ENCODE measurements at places on chromosomes 2 and 18.

DNA sequence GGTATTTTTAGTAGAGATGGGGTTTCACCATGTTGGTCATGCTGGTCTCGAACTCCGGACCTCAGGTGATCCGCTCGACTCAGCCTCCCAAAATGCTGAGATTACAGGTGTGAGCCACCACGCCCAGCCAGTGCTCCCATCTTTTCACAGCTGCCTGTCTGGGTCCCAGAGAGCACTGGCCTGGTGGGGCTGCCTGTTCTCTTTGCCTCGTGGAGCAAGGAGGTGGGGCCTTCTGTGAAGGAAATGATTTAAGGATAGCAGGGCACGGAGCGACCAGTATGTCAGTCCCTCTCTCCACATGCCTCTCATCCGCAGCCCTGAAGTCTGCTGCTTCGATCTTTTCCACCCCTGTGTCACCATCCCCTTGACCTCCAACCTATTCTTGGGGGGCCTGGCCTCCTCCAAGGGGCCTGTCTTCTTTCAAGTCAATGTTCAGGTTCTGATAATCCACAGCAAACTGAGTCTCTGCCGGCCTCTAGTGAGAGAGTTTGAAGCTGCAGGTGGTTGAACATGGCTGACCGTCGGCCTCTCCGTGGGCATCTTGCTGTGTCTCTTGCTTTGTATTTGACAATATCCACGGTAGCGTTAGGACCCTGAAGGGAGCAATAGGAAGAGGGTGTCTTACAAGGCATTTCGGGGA is 28.2 kb upstream of the GIGYF2 start:
- no peak for DNase-seq

GRCh38 chr2:143347271-143347695 is 218.1 kb downstream of the ARHGAP15 start:
- DNase-seq = no peak

DNA sequence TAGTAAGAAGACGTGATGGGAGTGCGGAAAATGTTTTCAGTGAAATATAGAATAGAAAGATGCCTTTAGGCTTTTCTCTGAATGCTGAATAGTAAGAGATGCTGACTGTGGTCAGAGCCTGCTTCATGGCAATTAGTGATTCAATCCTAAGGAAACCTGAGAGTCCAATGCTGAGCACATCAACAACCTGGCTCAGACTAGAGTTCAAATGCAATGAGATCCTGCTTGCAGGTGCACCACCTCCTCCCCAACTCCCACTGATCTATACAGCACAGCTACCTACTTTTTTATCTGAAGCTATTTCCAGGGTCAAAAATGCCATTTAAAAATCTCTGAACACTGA is 65.4 kb downstream of the AAK1 start:
- DNase-seq = no peak

DNA sequence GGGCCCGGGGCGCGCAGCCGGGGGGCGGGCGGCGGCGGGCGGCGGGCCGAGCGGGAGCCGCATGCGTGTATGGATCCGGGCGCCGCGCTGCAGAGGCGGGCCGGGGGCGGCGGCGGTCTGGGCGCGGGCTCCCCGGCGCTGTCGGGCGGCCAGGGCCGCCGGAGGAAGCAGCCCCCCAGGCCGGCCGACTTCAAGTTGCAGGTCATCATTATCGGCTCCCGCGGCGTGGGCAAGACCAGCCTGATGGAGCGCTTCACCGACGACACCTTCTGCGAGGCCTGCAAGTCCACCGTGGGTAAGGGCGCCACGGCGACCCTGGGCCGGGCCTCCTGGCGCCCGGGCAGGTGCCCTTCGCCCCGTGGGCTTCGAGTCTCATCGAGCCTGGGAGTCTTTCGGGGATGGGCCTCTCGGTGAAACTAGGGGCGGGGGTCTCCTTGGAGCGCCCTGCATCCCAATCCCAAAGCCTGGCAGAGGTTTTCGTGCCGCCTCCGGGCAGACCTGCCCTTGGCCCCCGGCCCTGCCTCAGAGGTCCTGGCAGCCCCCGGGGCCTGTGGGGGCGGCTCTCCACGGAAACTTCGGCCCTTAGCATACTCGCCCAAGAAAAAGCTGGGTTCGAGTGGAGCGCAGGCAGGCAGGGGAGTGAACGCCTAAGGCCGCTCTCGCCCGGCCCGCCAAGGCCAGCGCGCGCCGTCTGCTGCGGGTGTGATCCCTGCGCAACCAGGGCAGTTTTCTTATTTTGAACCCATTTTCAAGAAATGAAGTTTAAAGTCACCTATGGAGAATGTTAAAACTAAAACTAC is 622 bp downstream of the RAB12 start:
- DNase-seq = no peak

- DNase-seq = no peak
Observed at GRCh38 chr2:171208657-171209056, 48.0 kb upstream of the TLK1 start.

DNA sequence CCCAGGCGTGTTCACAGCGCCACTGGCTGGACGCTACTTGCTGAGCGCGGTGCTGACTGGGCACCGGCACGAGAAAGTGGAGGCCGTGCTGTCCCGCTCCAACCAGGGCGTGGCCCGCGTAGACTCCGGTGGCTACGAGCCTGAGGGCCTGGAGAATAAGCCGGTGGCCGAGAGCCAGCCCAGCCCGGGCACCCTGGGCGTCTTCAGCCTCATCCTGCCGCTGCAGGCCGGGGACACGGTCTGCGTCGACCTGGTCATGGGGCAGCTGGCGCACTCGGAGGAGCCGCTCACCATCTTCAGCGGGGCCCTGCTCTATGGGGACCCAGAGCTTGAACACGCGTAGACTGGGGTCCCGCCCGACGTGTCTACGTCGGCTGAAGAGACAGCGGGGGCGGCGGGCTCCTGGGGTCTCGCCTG is 891 bp upstream of the KHK start:
- DNase-seq = peak; percentile 53

- DNase-seq = peak; percentile 45
Observed at GRCh38 chr2:172484253-172484652, 56.9 kb downstream of the ITGA6 start.

- no peak for DNase-seq
Observed at GRCh38 chr2:85669549-85669948, 1.6 kb upstream of the SFTPB start.

GRCh38 chr2:106165029-106165428 is 29.1 kb downstream of the UXS1 start:
- DNase-seq = no peak

GRCh38 chr2:68591225-68591624 is 52.2 kb upstream of the PROKR1 start:
- no peak for DNase-seq

- DNase-seq = no peak
Observed at GRCh38 chr18:28407681-28408080, 230.8 kb upstream of the CDH2 start.

GRCh38 chr2:181750305-181750704 is 70.0 kb upstream of the NEUROD1 start:
- no peak for DNase-seq

DNA sequence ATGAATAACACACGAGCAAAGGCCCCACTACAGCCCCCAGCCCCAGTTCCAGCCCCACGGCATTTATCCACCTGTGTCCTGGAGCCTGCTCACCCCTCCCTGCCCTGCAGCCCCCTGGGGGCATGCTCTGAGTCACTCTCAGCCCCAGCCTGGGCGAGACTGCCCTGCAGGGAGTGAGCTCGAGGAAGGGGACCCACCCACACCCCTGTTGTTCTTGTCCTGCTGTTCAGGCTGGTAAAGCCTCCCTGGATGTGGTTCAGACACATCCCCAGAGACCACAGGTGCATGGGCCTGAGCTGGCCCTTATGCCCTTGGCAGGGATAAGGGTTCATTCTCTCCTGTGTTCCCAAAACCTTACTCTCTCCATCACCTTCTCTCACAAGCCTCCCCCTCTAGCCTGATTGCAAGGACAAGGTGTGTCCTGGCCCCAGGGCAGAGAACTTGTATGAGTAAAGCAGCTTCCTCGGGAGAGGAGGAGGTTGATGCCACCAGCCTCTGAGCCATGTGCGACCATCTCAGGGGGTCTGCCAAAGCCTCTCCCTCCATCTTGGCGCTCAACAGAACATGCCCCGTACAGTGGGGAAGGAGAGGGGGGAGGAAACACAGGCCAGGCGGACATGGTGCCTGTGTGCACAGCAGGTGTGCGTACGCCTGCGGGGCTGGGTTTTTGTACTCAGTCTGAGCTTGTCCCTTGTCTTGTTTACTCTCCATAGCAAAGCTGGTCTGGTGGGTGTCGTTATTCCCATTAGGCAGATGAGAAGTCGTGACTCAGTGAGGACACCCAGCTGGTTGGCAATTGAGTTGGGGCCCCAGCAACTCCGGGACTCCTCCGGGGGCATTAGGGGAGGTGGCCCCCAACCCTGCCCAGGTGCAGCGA is 64.4 kb downstream of the CIB4 start:
- no peak for DNase-seq

- no peak for DNase-seq
Observed at GRCh38 chr18:43661570-43661969, 384.3 kb upstream of the SYT4 start.

DNA sequence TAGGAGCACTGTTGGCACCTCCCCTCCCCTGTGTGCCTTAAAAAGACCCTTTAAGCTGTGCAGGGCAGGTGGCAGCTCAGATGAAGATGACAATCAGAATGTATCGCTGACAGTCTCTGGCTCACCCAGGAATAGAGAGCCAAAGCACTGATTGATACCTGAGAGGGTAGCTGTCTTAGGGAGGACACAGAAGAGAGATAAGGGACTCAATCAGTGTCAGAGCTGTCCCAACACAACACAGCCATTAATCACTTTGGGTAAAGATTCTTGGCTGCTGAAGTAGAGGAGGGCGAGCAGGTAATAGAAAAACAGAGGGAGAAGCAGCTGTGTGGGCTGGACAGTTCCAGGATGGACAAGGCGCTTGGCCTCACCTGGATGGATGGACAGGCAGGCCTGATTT is 124.9 kb downstream of the NRP2 start:
- DNase-seq = no peak

DNA sequence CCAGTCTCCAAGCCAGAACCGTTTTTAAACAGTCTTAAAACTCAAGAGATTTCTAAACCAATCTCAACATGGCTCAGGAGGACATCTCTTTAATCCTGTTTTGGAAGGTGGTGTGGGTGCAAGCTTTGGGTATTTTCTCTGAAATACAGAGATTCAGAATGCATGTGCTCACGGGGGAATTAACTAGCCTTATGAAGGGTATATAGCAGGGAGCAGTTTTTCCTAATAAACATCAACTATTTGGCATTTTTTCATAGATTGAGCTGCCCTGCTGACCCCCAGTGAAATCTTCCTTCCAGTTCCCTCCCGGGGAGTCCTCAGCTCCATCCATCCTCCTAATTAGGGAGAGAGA is 122.6 kb downstream of the SMAD7 start:
- no peak for DNase-seq

DNA sequence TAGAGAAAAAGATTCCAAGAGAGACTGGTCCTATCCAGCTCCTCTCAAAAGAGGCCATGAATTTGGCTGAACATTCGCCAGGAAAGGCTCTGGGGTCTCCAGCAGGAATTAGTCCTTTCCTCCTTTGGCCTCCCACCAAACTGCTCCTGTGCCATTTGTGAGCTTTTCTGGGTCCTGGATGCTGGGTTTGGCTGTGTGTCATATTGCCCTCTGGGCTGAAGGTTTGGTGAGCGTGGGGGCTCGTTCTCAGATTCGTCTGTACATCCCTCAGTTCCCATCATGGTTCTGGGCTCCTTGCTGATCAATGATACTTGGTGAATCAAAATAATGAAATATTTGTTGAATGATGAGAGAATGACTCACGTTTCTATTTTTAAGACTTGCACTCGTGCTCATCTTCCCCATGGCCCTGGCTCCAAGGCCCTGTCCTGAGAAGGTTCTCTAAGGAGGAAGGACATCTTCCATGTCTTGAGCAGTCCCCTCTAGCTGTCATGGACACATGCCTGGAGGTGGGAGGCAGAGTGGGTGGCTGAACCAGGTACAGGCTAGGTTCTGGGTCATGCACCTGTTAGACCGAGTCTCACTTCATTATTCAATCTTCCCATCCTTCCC is 47.8 kb upstream of the RHOB start:
- no peak for DNase-seq

- DNase-seq = peak; percentile 78
Observed at GRCh38 chr2:136131961-136132824, 14.2 kb upstream of the CXCR4 start.

GRCh38 chr2:155190342-155190741 is 491.8 kb downstream of the KCNJ3 start:
- DNase-seq = no peak

DNA sequence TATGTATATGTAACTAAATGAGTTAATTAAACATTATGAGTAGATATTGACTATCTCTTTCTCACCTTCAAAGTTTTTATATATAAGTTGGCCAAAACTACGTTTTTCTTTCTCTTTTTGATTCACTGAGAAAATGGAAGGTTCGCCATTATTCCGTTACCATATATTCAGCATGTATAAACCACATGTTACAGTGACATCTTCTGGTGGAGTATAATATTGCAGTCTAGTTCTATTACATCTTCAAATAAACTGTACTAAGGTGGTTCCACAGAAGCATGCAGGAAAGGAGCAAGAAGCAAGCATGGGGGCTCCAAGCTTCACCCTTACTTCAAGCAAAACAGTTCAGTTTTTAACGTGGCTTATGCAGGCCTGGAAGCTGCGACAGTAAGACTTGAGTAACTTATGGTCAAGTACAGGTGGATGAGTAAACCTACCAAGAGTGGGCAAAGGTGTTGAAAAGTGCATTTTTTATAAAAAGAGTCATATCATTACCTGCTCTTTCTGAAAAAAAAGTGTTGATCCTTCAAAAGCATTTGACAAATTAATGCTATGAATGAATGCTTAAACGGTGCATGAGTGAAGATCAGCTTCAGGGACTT is 129.8 kb upstream of the RAB6C start:
- DNase-seq = peak; percentile 95

DNA sequence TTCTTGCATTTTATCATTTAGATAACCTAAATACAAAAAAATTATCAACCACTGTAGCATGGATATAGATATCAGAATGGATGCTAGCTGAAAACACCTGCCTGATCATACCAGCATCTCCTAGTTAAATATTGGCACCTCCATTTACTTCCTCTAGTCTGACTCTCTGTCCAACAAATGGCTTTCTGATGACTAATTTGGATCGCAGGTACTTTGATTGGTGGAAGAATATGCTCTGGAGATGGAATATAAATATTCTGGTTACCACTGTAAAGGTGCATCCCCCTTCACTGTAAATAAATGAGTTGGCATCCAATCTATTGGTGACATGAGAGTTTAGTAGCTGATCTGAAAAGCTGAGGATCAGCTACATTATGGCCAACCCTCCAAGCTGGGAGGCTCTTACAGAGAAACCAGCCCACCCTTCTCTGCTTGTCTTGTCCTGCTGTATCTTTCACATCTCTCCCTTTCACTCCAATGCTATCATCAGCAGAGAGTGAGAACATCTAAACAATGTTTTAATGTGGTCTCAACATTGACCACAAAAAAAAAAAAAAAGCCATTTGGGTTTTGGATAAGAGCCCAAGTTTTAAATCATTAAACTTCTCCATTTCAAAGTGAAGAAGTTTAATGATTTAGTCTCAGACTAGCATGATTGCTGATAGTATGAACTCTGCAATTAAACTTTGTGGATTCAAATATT is 90.5 kb downstream of the PMAIP1 start:
- no peak for DNase-seq

DNA sequence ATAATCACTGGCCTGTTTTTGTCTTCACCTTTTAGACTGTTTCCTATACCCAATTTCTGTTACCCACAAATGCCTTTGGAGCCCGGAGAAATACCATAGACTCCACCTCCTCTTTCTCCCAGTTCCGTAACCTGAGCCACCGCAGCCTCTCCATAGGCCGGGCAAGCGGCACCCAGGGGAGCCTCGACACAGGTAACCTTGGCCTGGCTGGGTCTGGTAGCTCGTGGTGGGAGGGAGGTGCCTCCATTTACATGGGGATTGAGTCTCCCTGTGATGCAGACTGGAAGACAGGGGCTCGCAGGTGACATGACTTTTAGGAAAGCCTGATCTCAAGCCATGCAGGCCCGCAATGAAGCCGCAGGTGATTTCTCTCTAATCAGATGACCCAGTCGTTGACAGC is 100.6 kb downstream of the CABLES1 start:
- no peak for DNase-seq

Data from inflammatory macrophage treated with lipopolysaccharide for 1 hour (primary cell).